ENCODE measurements at places on chromosomes 5 and 9. TPM values are rescaled to one million over a fixed set of nuclear protein-coding genes. Genes with fewer than 3 reads are reported as not detected.

GRXCR2 gene
- polyA plus RNA-seq: not detected

NR5A1 gene
- polyA plus RNA-seq: not detected

LCN9 gene
- not detected for polyA plus RNA-seq

FOXD4L5 gene
- polyA plus RNA-seq: not detected

PDCD1LG2 gene
- 1.1 TPM for polyA plus RNA-seq

PLEKHG4B gene
- polyA plus RNA-seq: not detected

GEMIN5 gene
- 10.5 TPM for polyA plus RNA-seq

SLC6A18 gene
- not detected for polyA plus RNA-seq

C9orf152 gene
- not detected for polyA plus RNA-seq

CCDC69 gene
- polyA plus RNA-seq: 38.9 TPM

CYSRT1 gene
- polyA plus RNA-seq: not detected

SLC34A3 gene
- polyA plus RNA-seq: not detected

BHMT gene
- polyA plus RNA-seq: not detected

EQTN gene
- not detected for polyA plus RNA-seq

C9orf153 gene
- not detected for polyA plus RNA-seq

HSPB3 gene
- not detected for polyA plus RNA-seq

TAF1L gene
- polyA plus RNA-seq: not detected

OR1Q1 gene
- polyA plus RNA-seq: not detected

LPAR1 gene
- not detected for polyA plus RNA-seq

GLDC gene
- polyA plus RNA-seq: 0.20 TPM

PCDHB1 gene
- not detected for polyA plus RNA-seq

FBXO4 gene
- polyA plus RNA-seq: 14.9 TPM

HABP4 gene
- 31.1 TPM for polyA plus RNA-seq

CCL21 gene
- polyA plus RNA-seq: not detected

CENPK gene
- polyA plus RNA-seq: 6.7 TPM

UBE2QL1 gene
- polyA plus RNA-seq: not detected

MCC gene
- polyA plus RNA-seq: 0.92 TPM

CDC23 gene
- polyA plus RNA-seq: 26.3 TPM

KLF4 gene
- polyA plus RNA-seq: not detected

MYMK gene
- polyA plus RNA-seq: not detected

CDH9 gene
- polyA plus RNA-seq: not detected

CDX1 gene
- not detected for polyA plus RNA-seq

SCGB3A2 gene
- polyA plus RNA-seq: not detected

INPP5E gene
- 5.0 TPM for polyA plus RNA-seq

PCDHGB2 gene
- not detected for polyA plus RNA-seq

DMGDH gene
- polyA plus RNA-seq: 0.10 TPM

PCDHAC2 gene
- not detected for polyA plus RNA-seq

LCP2 gene
- 259 TPM for polyA plus RNA-seq

IL3 gene
- polyA plus RNA-seq: not detected

AK8 gene
- polyA plus RNA-seq: not detected

KCNMB1 gene
- polyA plus RNA-seq: not detected

ACOT12 gene
- not detected for polyA plus RNA-seq

MYO10 gene
- polyA plus RNA-seq: 0.05 TPM

ZNF608 gene
- not detected for polyA plus RNA-seq

NTRK2 gene
- polyA plus RNA-seq: 0.18 TPM

COL5A1 gene
- polyA plus RNA-seq: not detected

BARHL1 gene
- not detected for polyA plus RNA-seq

SOHLH1 gene
- not detected for polyA plus RNA-seq

PRUNE2 gene
- not detected for polyA plus RNA-seq

PPIC gene
- polyA plus RNA-seq: not detected

PTPN3 gene
- not detected for polyA plus RNA-seq

LCN2 gene
- polyA plus RNA-seq: not detected

SEMA6A gene
- 0.20 TPM for polyA plus RNA-seq

EGR1 gene
- not detected for polyA plus RNA-seq

CD14 gene
- polyA plus RNA-seq: 2.7 TPM

SECISBP2 gene
- 12.5 TPM for polyA plus RNA-seq

WNK2 gene
- not detected for polyA plus RNA-seq

UBLCP1 gene
- 51.5 TPM for polyA plus RNA-seq

SH3RF2 gene
- not detected for polyA plus RNA-seq
